DMS79 treated with DMSO at 0.1 percent for 48 hours (cell line): ENCODE measurements at places on chromosomes 4 and X.

GRCh38 chr4:180028682-180029081, 2214.5 kb upstream of the TENM3 start:
- DNase-seq: no peak

DNA sequence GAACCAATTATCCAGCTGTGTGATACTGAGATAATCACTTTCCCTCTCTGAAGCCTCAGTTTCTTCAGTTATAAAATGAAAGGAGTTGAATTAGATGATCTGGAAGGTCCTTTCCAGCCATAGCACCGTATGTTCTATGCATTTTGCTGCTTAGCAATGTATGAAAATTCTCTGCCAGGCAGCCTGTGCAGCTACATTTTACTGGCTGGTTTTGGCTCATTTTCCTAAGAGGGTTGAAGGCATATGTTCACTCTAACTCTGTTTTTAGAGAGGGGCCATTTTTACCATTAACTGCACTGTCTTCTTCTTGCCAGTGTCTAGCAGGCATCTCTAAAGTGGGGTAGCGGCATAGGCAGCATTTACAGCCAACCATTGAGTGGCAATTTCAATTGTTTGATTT, 26.1 kb downstream of the TRPC5 start:
- DNase-seq: no peak

DNA sequence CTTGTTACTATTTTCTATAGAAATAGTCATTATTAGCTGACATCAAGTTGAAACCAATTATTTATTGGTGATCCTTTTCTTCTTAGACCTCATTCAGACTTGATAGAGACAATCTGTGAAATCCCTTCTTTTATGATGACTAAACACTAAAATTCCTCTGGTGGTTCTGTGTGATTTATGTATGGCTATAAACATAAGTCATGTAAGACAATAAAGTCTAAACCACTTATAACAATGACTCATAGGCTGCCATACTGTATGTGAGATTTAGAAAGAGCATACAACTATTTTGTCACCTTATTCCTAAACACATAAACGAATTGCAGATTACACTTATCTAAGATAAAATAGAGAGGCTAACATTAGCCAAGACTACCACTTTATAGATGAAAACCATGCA, 101.1 kb upstream of the PRR32 start:
- DNase-seq: no peak

DNA sequence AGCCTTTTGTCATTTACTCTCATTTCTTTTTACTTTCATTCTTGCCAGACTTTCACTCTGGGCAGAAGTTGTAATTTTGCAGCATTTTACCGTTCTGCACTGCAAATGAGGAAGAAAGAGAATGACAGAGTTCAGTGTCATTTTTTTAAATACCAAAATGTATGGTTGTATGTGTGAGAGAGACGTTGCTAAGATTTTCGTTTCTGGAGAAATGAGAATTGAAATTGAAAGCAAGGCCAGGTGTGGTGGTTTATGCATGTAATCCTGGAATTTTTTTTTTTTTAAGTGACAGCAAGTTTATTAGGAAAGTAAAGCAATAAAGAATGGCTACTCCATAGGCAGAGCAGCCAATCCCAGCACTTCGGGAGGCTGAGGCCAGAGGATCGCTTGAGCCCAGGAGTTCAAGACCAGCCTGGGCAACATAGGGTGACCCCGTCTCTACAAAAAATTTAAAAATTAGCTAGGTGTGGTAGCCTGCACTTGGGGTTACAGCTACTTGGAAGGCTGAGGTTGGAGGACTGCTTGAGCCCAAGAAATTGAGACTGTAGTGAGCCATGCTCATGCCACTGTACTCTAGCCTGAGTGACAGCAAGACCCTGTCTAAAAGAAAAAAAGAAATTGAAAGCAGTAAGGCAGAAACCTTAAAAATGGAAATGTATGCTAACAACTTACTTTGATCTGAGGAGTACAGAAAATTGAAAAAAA, 12.9 kb downstream of the DCK start:
- no peak for DNase-seq

- DNase-seq: no peak
Measured at GRCh38 chr4:123055943-123056342, 133.5 kb upstream of the NUDT6 start.

DNA sequence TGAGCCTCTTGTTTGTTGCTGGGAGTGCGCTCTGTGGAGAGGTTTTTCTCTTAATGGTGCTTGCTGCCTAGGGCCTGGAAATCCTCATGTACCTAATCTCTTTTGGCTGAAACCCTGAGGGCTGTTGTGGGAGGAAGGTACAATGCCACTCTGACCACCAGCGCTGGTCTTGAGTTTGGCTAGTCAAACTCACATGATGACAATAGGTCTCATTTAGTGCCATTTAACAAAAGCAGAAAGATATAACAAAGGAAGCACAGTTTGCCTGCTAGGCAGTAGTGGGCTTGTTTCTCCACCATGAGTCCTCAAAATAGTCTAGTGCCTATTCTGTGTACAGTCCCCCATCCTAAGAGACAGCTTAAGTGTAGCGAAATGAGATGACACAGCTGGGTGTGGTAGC, 111.3 kb downstream of the TSPAN7 start:
- no peak for DNase-seq

- no peak for DNase-seq
Measured at GRCh38 chr4:15043226-15043625, 40.9 kb downstream of the CPEB2 start.

GRCh38 chrX:39762266-39762841, 335.4 kb downstream of the BCOR start:
- DNase-seq: no peak

DNA sequence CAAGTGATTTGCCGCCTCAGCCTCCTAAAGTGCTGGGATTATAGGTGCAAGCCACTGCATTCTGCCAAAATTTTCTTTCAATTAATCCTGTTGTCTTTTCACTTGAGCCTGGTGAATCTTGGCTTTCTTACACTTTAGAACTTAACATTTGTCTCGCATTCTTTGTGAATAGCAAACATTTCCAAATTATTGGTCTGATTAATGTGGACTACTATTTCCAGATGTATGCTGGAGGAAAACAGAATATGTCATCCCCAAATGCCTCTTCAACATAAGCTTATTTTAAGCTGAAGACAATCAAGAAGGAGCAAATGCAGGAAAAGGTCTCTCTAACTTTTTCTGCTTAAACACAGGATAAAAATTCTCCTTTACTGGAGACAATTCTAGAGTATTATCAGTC, 233.4 kb downstream of the PPP4R3C start:
- no peak for DNase-seq

GRCh38 chr4:78019414-78019813, 37.7 kb upstream of the FRAS1 start:
- DNase-seq: no peak

GRCh38 chr4:104966349-104967033, 180.2 kb upstream of the TET2 start:
- no peak for DNase-seq

GRCh38 chr4:52203351-52203750, 152.2 kb downstream of the SPATA18 start:
- DNase-seq: no peak

DNA sequence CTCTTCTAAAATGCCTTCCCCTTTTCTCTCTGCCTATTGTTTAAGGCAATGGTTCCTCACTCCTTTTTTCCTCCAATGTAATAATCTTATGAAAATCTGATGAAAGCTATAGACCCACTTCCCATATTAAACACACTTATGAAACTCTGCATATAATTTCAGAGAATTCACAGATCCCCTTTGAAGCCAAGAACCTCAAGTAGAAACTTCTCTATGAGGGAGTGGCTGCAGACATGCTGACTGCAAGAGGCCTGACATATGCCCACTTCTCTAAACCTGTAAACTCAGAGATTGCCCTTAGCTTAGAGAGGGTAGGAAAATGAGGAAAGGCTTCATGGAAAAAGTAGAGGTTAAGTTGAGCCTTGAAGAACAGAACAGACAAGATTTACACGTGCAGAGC, 37.6 kb downstream of the TAB3 start:
- no peak for DNase-seq

GRCh38 chr4:92120810-92121498, 182.8 kb upstream of the GRID2 start:
- peak; percentile 89 for DNase-seq

GRCh38 chrX:39599339-39599738, 498.4 kb downstream of the BCOR start:
- DNase-seq: no peak

DNA sequence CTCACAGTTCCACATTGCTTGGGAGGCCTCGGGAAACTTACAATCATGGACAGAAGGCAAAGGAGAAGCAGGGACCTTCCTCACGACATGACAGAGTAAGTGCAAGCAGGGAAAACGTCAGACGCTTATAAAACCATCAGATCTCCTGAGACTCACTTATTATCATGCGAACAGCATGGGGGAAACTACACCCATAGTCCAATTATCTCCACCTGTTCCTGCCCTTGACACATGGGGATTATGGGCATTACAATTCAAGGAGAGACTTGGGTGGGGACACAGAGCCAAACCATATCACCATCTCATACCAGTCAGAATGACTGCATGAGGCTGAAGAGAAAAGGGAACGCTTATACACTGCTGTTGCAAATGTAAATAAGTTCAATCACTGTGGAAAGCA, 1066.9 kb upstream of the PCDH7 start:
- DNase-seq: no peak

DNA sequence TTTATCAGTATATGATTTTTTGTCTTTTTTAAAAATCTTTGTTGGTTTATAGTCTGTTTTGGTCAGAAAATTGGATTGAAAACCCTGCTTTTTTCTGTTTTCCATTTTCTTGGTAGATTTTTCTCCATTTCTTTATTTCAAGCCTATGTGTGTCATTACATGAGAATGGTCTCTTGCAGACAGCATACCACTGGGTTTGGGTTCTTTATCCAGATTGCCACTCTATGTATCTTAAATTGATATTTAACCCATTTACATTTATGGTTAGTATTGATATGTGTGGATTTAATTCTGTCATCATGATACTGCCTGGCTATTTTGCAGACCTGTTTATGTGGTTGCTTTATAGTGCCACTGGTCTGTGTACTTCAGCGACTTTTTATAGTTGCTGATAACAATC, 239.9 kb upstream of the NDST4 start:
- no peak for DNase-seq

DNA sequence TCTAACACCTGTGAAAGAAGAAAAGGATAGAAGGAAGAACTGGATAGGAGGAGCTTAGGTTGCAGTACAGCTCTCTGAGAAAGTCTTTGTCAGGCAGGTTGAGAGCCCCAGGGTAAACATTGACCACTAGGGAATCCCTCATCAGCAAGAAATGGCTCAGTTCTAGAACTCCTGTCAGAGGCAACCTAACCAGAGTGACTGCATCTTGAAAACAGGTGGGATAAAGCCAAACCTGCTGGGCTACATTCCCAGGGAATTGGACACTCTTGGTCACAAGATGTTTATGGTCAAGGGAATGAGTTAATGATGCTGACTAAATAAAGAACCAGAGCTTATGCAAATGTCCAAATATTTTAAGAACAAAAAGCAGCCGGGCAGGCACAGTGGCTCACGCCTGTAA, 108.3 kb upstream of the MED14 start:
- DNase-seq: no peak

DNA sequence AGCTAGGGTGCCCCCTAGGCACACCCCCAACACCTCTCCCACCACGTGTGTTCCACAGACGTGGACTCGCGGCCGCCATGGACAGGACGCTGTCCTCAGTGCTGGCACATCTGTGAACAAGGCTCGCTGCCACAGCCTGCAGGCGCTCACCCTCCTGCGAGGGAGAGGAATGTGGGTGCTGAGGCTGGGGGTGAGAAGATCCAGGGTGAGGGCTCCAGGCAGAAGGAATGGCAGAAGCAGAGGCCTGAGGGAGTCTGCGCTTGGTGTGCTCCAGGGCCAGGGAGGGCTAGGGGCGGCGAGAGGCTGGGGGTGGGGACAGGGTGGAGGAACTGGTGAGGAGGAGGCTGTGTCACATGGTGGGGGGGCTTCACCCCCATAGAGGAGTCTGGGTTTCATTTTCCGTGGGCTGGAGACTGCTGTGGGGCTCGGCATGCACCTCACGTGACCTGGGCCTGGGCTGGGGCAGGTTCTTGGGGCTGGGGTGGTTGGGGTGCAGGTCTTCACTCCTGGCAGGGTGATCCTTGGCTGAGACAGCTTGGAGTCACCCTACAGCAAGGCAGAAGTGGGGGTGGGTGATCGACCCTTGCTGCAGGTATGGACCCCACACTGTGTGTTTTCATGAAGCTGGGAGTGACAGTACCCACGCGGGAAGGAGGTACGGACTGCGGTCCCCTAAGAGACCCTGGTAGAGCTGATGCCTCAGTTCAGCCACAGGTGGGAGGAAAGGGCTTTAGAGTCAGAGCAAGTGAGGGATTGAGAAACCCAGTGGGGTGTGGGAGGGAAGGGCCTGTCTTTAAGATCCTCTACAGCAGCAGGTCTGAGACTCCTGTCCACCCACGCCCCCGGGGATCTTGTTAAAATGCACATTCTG, 103.7 kb downstream of the PSAPL1 start:
- no peak for DNase-seq

DNA sequence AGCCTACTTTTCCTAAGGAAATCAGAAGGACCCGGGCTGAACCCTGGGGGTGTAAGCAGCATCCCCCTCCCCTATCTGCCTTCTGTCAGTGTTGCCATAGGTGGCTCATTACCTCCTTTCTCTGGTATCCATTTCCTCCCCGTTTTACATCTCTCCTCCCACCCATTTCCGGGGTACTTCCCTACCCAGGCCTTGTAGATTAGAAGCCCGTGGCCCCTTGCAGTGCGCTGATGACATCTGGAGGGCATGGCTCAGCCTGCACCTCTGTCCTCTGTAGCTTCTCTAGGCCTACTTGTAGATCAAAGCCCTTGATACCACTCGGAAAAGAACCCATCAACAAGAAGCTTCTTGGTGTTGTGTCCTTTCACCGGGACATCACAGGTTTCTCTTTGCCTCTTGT, 71.8 kb downstream of the NBDY start:
- no peak for DNase-seq

- DNase-seq: no peak
Measured at GRCh38 chrX:152588206-152588605, 49.5 kb upstream of the GABRQ start.

- no peak for DNase-seq
Measured at GRCh38 chr4:106979476-106979875, 56.6 kb downstream of the DKK2 start.

DNA sequence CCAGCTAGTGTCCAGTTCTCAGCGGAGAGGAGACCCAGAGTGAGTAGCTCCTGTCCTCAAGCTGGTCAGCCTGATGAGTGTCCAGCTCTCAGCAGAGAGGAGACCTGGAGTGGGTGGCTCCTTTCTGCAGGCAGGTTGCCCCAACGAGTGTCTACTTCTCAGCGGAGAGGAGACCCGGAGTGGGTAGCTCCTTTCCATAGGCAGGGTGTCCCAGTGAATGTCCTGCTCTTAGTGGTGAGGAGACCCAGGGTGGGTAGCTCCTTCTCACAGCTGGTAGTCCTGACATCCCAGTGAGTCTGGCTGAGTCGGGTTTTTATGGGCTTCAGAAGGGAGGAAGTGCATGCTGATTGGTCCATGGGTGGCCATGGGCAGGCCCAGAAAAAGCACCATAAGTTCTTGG, 55.7 kb upstream of the NUDT6 start:
- DNase-seq: no peak

- DNase-seq: no peak
Measured at GRCh38 chrX:39755143-39756032, 342.4 kb downstream of the BCOR start.
